ENCODE measurements at places on chromosomes 12 and 14. TPM values are rescaled to one million over a fixed set of nuclear protein-coding genes. Genes with fewer than 3 reads are reported as not detected.

The MCRS1 gene
- total RNA-seq = 39.5 TPM

The NEUROD4 gene
- total RNA-seq = not detected

The LIN7A gene
- 3.2 TPM for total RNA-seq

DNA sequence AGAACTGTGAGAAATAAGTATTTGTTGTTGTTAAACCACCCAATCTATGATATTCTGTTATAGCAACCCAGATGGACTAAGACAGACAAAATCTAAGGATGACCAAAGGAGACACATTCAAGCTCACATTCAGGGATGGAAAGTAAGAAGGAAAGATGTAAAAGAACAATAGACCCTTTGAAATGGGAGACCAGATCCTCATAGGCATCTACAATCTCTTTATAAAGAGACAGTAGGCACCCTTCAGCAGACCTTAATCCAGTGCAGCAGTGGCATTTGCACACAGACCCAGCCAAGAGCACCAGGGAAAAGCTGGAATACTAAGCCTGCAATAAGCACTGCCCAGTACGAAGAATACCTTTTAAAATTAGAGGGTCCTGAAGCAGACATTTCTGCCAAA lies 132.7 kb downstream of the KLHL28 start:
- no peak for DNase-seq

DNA sequence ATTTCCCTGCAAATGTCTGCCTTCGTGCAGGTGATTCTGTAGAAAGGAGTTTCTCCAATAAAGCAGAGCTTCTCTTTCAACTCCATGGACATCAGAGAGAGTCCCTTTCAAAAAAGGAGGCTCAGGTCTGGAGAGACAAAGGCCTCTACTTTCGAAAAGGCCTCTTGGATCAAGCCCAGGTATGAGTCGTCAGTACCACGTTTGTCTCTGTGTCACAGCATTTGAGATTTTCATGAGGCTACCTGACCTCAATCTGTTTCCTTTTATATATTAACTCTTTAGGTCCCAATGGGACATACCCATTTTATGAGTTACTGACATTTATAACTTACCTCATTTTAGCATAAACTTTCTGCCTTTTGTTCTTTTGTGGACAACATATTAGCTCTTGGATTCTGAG lies 290.8 kb downstream of the RPAP3 start:
- DNase-seq = no peak

DNA sequence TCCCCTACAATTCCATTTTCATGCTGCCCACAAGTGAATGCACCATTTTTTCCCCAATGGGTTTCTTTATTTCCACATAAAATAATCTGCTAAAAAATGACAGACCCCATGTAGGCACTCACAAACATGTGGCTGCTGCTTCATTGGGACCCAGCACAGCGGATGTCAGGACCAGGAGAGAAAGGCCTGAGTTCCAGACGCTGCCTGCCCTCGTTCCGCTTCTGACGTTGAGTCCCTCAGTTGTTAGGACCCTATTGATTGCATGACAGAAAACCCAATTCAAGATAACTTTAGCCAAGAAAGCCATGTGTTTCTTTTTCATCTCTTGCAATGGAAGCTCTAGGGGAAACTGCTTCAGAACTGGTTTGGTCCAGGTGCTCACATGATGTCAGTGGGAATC lies 34.6 kb downstream of the ADGRD1 start:
- DNase-seq = no peak

DNA sequence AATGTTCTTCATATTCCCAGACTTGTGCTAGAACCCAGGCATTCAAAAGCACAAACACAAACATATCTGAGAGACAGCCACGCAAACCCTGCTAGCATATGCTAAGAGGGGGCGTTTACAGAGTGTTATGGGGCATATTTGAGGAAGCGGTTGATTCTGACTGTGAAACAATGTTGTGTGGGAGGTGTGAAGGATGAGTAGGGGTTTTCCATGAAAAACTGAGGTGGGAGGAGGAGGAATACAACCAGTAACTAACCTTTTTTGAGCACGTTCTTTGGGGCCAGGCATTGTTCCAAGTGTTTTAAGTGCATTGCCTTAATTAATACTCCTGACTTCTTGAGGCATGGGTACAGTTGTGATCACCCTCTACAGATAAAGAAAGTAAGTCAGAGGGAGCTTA lies 499.5 kb downstream of the AACS start:
- DNase-seq = no peak

DNA sequence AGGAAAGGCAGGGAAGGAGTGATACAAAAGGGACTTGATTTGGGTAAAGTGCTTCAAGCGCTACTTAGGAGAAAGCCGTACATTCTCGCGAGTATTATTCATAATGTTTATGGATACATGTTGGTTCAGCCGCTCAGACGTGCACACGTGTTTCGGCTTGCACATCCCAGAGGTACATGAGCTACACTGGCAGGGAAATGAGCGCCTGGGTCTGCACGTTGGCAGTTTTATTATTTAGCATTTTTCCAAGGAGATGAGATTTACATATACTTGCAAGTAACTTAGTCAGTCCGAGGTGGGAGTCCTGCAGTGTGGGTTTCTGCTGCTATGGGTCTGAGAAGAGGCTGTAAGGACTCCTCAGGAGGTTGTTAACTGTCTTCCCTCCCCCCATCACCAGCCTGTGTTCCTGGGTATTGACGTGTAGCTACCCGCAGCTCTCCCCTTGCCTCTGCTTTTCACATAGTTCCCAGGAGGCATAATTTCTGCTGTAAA lies 1.5 kb downstream of the PRKCH start:
- no peak for DNase-seq

DNA sequence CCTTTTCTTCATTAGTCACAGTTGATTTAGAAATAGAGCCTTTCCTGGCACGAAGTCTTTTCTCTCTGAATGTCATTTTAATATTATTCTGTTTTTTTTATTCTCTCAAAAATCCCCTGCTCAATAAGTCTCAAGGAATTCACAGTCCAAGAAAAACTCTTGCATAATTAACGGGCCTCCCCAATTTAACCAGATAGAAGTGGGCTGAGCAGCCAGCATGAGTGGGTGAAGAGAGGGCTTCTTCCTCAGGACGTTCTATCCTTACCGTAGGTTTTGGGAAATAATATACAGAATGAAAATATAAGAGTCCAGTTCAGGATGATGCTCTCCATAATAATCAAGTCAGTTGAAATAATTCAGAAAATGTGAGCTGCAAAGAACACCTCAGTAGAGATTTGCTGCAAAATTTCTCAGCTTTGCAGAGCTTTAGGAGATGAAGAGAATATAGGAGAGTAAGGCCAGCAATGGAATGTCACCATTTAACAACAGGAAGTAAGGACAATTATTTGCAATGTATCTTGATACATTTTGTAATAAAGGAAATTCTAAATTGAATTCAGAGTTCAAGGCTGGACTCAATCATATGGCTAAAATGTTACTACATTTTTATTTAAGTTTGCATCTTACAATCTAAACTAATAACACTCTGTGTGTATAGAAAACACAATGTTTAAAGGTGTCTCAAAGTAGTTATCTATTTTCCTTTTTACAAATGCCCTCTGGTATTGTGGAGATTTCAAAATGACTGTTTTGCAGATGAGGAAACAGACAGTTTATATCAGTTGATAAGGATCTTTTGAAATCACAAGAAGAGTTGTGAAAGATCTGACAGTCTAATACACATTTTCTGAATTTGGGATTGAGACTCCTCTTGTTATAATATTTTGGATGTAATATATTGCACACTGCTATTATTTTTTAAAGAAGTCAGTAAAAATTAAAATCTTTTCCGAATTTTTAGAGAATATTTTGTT lies 1724.1 kb upstream of the SEL1L start:
- no peak for DNase-seq

DNA sequence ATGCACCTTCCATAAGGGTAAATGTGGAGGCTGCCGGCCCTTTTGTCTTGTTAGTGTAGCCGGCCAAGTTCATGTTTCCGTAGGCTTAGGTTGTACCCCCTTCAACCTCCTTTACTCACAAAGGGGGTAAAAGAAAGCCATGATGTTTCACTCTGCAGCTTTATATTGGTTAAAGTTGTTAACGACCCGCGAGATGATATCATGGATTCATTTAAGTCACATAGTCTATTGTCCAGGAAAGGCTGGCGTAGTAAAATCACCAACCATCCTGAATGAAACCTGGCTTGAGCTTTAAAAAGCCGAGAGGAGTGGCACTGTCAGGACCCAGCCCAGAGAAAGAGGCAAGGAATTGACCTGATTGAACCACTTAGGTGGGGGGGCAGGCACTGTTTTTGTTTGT lies 1.3 kb downstream of the UNG start:
- no peak for DNase-seq

Data from ovary (tissue), 10 donors.